Activated T-cell treated with anti-CD3 and anti-CD28 coated beads, Interleukin-2, amount 50 U/mL, for 48 hours (primary cell): ENCODE measurements at places on chromosomes 3 and 15.

DNA sequence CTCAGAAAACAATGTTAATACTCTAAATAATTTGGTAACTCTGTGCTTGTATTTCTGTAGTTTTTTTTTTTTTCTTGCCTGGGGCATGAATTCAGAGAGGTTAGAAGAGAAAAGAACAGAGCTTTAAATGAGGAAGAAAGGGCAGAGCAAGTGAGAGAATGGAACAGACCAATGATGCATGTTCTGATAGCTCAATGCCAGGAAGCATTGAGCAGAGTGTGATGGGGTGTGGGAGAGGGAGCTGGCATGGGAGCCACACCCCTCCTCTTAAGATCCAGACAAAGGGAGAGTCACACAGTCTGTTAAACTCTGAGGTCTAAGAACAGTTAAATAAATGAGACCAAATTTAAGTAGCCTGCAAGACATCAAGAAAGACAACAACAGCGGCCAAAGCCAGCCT lies 538.6 kb downstream of the TUSC7 start:
- no peak for DNase-seq

GRCh38 chr15:64014995-64015394 lies 31.3 kb downstream of the DAPK2 start:
- no peak for DNase-seq

DNA sequence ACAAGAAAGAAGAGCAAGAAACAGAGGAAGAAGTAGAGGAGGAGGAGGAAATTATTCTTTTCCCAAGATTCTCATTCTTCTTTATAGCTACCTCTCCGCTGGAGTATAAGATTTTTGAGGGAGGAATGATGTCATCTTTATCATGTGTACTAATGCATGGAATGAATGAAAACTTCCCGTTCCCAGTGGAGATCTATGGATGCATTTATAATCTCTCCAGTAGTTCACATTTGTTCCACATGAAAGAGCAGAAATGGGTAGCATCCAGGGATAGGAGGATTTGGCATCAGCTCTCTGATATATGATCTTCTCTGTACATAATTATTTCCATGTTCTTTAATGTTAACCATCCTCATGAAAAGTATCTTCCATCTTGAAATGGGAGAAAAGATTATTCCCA lies 244.4 kb downstream of the ADAMTSL3 start:
- no peak for DNase-seq

DNA sequence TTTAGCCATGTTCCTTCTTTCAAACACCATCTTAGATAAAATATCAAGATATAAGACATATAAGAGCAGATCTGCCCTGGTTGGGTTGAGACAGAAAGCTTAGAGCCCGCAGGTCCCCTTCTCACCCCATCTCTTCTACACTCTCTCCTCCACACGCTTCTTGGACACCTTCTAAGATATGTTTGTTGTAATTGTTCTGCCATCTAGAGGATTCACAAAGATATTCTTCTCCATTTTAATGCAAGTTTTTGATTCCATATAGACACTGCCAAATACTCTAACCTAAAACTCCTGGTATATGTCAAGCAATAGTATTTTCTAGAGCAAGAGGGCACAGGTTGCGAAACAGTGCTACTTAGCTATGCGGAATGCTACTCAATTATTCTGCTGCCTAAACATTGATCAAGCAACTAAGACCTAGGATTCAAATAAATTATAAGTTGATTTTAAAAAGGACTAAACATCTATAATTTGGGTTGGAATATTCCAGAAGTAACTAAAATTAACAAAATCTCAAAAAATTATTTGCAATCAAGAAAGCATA lies 6.8 kb downstream of the CHRM5 start:
- DNase-seq, result no peak

- no peak for DNase-seq
These were observed 74.8 kb downstream of the NR1I2 start for GRCh38 chr3:119856695-119857094.

DNA sequence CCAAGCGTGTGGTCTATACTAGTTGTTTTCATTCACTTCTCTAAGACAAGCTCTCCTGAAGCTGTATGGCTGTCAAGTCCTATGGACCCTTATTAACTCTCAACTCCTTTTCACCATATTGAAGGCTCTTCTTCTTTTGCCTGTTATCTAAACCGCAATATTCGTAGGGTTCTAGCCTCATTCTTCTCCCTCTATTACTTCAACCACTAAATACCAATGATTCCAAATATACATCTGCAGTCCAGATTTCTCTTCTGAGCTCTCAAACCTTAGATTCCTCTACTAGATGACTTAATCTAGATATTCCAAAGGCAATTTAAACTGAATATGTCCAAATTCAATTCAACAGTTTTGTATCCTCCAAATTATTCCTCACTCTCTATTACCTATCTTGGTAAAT lies 24.6 kb downstream of the AQR start:
- no peak for DNase-seq

- no peak for DNase-seq
These were observed 176.1 kb downstream of the GOLIM4 start for GRCh38 chr3:167919590-167919989.

DNA sequence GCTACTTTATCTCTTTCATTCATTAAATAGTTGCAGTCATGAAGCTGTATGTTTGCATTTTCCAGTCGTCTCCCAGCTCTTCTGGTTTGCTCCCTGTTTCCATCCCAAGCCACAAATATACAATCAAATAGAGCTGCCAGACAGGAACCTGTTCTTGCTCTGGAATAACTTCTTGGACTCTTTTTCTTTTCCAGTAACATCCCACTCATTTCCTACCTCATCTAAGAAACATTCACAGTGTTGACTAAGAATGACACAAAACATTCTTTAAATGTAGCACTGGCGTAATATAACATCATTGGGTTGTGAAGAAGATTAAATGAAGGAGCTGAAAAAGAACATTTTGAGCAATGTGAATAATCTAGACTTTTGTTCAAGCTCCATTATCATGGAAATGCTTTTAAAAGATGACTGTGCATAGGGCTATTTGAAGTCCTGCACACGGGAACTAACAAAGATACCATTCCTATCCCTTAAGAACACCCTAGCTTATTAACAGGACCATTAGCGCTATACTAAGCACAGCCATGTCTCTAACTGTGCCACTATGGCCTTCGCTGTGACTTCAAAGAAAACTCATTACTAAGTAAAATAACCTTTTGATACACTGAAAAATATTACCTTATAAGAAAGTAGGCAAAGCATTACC lies 574.0 kb downstream of the NAALADL2 start:
- DNase-seq, result no peak
